ENCODE measurements at places on chromosomes 16 and 17.

DNA sequence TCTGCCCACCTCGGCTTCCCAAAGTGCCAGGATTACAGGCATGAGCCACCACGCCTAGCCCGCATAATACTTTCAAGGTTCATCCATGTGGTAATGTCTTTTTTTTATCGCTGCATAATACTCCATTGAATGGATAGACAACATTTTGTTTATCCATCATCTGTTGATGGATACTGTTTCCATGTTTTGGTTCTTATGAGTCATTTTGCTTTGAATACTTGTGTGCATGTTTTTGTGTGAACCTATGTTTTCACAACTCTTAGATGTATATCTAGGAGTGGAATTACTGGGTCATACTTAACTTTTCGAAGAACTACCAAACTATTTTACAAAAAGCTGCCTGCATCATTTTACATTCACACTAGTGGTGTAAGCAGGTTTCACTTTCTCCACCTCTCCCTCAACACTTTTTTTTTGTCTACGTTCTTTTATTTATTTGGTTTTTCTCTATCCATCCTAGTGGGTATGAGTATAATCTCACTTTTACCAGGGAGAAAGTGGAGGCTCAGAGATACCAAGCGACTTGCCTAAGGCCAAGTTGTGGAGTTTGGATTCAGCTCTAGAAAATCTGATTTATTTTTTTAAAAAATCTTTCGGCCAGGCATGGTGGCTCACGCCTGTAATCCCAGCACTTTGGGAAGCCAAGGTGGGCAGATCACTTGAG, 151.2 kb downstream of the CMIP start:
- no peak for DNase-seq

DNA sequence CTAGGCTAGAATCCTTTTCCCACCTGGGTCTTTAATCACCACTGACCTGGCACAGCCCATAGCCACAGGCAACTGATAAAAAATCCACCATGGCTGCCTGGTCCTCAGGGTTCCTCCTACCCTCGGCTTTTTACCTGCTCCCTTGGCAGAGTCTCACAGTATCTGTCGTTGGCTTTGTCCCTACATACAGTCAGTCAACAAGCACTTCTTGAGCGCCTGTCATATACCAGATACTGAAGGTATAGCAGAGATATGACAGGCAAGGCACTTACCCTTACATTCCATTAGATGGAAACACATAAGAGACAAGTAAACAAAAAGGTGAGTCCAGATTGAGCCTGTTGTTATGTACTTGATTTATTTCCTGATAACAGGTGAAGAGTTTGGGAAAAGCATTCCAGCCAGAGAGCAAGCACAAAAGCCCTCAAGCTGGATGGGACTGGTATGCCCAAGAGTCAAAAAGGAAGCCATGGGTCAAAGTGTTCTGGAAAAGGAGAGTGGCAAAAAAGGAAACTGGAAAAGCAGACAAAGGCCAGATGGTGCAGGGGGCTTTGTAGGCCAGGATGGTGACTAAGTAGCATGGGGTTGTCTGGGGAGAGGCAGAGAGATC, 247.0 kb downstream of the CHD9NB start:
- DNase-seq, result no peak

- DNase-seq, result no peak
These were observed 5.8 kb upstream of the ALDH3A1 start for GRCh38 chr17:19753661-19754463.

DNA sequence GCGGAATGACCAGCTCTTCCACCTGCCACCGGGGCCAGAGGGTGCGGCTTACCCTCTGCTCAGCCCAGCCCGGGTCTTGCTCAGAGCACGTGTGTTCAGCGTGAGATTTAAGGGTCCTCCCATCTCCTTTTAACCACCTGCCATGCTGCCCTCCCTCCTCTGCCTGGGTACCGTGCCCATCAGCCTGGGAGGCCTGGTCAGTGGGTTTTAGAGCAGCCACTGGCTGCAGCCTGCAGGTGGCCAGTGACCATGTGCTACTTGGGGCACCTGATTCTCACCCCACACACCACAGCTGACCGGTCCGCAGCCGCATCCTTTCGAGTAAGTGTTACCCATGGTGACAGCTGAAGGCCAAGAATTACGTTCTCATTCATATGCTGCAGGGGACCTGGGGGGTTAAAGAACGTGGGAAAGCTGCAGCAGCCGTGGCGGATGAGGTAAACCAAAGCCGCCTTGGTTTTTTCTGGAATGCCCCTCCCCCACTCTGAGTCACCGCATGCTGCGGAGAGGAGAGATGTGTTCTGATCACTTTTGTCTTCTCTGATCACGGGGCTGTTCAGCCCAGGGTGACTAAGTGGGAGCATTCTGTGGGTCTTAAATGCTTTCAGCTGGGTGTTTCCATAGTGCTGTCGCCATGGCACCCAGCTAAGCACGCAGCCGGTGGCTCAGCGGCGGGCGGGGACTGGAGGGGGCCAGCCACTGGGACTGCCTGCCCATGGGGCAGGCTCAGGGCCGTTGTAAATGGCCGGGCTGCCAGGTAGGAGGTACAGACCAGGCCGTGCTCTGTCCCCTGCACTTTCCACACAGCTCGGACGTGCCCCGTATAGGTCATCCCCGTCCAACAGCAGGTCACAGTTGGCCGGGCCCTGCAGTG, 59.8 kb downstream of the BAIAP2 start:
- peak; percentile 100 for DNase-seq

GRCh38 chr17:60819447-60820130, 141.9 kb downstream of the BCAS3 start:
- DNase-seq, result no peak

DNA sequence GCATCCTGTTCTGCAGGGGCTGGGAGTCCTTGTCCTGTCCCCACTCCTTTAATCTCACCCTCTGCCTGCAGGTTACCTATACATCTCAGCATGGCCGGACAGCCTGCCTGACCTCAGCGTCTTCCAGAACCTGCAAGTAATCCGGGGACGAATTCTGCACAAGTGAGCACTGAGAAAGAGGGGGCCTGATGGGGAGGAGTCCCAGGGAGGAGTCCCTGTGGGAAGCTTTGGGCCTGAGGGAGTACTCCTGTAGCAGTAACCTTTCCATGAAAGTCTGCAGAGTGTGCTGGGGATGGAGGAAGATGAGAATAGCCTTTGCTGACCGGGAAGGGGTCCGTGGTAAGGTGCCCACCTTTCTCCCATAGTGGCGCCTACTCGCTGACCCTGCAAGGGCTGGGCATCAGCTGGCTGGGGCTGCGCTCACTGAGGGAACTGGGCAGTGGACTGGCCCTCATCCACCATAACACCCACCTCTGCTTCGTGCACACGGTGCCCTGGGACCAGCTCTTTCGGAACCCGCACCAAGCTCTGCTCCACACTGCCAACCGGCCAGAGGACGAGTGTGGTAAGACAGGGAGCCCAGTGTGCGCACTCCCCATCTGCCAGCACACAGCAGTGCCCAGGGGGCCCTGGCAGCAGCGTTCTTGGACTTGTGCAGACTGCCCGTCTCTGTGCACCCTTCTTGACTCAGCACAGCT, 14.8 kb downstream of the MIEN1 start:
- no peak for DNase-seq

DNA sequence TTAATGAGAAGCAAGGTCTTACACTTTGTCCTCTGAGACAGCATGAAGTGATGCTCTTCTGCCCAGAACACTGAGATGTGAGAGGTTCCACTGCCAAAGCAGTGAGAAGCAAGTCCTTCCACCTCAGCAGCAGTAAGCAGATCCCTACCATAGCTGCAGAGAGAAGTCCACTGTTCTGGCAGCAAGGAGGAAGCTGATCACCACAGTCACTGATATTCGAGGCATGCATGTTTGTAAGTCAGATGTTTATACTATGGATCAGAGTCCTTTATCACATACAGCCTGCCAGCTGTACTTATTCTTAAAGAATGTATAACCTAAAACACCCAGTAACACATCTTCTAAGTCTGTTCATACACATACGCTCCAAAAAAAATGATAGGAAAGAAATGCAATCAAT, 18.2 kb upstream of the METTL2A start:
- peak; percentile 1 for DNase-seq

GRCh38 chr16:20743591-20743990, 2.0 kb upstream of the THUMPD1 start:
- no peak for DNase-seq

- DNase-seq, result no peak
These were observed 497.5 kb upstream of the SALL1 start for GRCh38 chr16:51648526-51648925.

- DNase-seq, result no peak
These were observed 3.1 kb upstream of the ARL5C start for GRCh38 chr17:39169101-39169500.

GRCh38 chr16:1812732-1813163, 13.9 kb downstream of the HAGH start:
- DNase-seq, result peak; percentile 24

DNA sequence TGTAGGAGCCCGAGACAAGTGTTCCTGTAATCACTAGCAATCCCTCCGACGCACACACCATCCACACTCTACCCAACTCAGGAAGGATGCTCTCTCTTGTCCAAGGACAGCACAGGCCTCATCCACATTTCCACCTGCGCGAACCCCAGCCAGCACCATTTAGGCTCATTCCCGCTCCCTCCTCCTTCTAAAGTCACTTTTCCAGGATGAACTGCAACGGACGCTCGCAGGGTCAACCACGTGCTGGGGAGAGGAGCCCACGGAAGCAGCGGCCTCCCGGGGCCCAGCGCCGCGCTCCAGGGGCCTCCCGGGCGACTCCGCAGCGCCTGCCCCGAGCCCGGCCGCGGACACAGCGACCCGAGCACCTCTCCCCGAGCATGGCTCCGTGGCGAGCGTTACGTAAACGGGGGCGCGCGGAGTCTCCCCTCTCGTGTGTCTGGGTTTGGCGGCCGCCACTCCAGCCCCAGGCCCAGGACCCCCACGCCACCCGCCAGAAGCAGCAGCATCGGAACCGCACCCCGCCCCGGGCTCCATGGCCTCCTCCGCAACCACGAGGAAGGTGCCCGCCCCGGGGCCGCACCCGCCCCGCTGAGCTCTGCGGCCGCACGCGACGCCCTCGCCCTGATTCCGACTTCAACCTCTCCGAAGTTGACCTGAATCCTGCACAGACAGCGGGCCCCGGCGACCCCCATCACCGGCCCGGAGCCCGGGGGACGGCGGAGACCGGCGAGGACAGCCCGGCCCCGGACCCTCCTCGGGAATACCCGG, 668 bp downstream of the USP36 start:
- peak; percentile 24 for DNase-seq

DNA sequence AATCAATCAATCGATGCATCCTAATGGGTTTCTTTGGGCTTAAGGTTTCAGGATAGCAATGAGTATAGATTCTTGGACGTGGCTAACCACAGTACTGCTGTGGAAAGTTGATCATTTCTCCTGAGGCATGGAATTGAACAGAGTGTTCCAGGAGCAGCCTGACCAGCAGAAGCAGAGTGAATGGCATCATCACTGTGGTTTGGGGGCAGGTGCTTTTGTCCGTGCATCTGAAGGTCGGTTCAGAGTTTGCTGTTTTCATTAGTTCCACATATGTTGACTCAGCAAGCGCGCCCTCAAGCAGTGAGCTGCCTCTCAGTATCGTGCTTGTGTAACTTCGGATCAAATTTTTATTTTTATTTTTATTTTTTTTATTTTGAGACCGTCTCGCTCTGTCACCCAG, 24.9 kb downstream of the KIAA0513 start:
- DNase-seq, result no peak

GRCh38 chr16:26365161-26365940, 673.6 kb downstream of the HS3ST4 start:
- no peak for DNase-seq

DNA sequence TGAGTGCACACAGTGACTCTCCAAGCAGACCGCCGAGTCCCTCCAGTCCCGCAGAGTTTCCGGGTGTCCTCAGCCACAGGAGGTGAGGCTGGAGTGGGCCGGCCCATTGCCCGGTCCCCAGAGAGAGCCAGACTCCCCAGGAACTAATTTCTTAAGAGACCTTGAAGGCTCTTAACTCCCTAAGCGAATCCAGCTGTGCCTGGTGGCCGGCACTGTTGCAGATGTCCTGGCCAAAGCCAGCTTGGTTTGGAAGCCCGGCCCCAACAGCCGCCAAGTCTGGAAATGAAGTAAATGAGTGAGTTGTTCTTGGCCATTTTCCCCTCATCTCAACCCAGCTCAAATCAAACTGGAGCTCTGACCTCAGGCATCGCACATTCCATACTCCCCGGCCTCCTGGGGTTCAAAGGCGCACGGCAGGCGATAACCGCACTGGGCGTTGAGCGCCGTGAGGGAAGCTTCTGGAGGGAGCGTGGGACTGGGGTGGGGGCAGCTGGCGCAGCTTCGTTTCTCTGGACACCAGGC, 42.0 kb downstream of the CMIP start:
- DNase-seq, result peak; percentile 79

GRCh38 chr16:31072540-31073141, 1.4 kb downstream of the ZNF668 start:
- DNase-seq, result peak; percentile 52

DNA sequence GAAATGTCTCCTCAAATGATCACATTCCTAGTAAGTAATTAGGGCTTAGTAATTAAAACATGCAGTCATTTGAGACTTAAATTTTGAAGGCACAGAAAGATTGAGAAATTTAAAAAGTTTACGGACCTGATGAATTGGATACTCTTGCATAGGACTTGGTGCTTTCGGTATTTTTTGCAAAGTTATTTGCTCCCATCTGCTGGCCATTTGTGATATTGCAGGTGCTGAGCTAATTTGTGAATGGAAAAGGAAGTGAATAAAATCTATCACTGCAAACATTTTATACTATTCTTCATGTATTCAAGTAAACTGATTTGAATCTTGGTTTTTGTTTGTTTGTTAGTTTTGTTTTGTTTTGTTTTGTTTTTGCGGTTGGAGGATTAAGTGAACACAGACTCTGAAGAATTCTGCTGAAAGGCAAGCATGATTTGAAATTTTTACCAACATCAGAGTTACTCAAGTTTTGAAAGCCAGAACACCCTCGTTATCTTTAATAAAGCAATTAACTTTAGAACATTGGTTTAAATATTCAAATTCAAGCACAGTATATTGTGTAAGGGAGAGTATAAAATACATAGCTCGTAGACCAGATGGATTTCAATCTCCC, 689.5 kb upstream of the RBFOX1 start:
- peak; percentile 69 for DNase-seq

DNA sequence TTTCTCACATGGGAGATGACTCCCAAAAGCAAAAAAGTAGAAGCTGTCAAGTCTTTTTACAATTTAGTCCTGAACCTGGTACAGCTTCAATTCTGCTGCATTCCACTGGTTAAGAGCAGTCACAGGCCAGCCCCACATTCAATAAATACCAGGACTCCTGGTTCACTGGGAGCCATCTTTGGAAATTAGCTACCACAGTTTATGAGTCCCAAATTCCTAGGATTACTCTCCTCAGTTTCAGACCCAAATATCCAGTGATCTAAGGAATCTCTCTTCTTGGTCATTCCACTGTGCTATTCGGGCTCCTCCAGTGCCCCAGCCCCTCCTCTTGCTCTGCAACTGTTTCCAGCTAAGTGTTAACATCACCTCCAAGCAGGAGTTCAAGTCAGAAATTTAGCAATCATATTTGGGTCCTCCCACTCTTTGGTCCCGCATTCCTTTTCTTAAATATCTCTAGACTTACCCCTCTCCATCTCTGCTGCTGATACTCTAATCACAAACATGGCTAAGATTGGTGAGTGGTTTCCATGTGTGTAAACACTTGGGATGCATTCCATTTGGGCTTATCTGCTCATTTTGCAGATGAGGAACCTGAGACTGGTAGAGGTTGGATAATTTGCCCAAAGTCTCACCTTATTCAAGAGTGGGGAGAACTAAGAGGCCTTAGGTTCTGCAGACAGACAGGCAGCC, 9.6 kb upstream of the WIPF2 start:
- no peak for DNase-seq

GRCh38 chr16:74846714-74847113, 72.1 kb upstream of the FA2H start:
- no peak for DNase-seq

Data from brain microvascular endothelial cell (primary cell).